Mammary microvascular endothelial cell (primary cell): ENCODE measurements at places on chromosomes 12 and 14. TPM values are rescaled to one million over a fixed set of nuclear protein-coding genes. Genes with fewer than 3 reads are reported as not detected.

Gene PRIMA1
- total RNA-seq, result not detected in 2 replicates

Gene PLCZ1
- total RNA-seq, result not detected in 2 replicates

Gene TEX22
- total RNA-seq, result not detected in 2 replicates

Gene MDP1
- total RNA-seq, result 15.8 and 15.9 TPM in 2 replicates

Gene KRT8
- 13.9 and 14.4 TPM in 2 replicates for total RNA-seq

Gene BMP4
- total RNA-seq, result 95.3 and 102 TPM in 2 replicates

Gene NAA25
- 12.0 and 14.9 TPM in 2 replicates for total RNA-seq

Gene SUSD6
- total RNA-seq, result 14.8 and 15.7 TPM in 2 replicates

Gene POTEM
- total RNA-seq, result not detected in 2 replicates

Gene MGST1
- 28.5 and 34.8 TPM in 2 replicates for total RNA-seq

Gene KRT3
- total RNA-seq, result not detected in 2 replicates

Gene SRRM4
- total RNA-seq, result not detected in 2 replicates

Gene CGRRF1
- 11.0 and 12.1 TPM in 2 replicates for total RNA-seq

Gene DUSP6
- total RNA-seq, result 98.1 and 105 TPM in 2 replicates
